Fibroblast of villous mesenchyme (primary cell): ENCODE measurements at places on chromosomes 4 and X. TPM values are rescaled to one million over a fixed set of nuclear protein-coding genes. Genes with fewer than 3 reads are reported as not detected.

Gene BGN
- total RNA-seq: 14.7 and 62.5 TPM in 2 replicates

Gene PABPC1L2B
- not detected in 2 replicates for total RNA-seq

Gene NLGN4X
- 0.86 and 0.97 TPM in 2 replicates for total RNA-seq

Gene SMIM10
- total RNA-seq: 4.3 and 6.8 TPM in 2 replicates
